ENCODE measurements at places on chromosomes 4 and X. TPM values are rescaled to one million over a fixed set of nuclear protein-coding genes. Genes with fewer than 3 reads are reported as not detected.

HPGDS gene
- total RNA-seq: 1.8 TPM

- no peaks in the 10 kb centered on the region for H3K36me3 ChIP-seq
- peaks cover 7% of the 10 kb centered on the region for H3K27me3 ChIP-seq
- H3K27ac ChIP-seq: no peak overlapping the region
- H3K4me1 ChIP-seq: no peaks in the 10 kb centered on the region
- no peak overlapping the region for H3K4me3 ChIP-seq
These were observed 1331.8 kb downstream of the PCDH19 start for GRCh38 chrX:99078301-99078700.

CXCL13 gene
- 0.42 TPM for total RNA-seq

NSD2 gene
- 32.9 TPM for total RNA-seq

DNA sequence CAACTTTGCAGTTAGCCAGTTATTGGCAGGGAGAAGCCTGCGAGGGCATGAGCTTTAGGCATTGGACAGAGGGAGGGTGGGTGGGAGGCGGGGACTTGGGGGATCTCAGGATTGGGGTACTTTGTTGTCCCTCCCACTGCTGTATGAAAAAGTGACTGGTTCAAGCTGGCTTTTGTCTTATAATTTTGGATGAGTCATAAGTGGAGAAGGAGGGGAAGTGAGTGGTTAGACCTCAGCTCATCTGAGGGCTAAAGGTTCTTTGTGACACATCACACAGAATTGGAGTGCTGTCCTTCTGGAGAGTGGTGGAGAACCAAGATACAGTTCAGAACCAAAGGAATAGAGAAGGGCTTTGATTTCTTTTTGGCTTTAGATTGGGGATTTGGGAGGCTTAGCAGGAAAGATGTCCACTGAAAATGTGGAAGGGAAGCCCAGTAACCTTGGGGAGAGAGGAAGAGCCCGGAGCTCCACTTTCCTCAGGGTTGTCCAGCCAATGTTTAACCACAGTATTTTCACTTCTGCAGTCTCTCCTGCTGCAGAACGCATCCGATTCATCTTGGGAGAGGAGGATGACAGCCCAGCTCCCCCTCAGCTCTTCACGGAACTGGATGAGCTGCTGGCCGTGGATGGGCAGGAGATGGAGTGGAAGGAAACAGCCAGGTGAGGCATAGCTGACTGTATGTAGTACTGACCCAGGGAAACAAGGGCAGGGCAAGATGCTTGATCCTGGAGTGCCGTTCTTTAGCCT is at the start of gene SLC4A4:
Gene SLC4A4 (plus strand): TSS at position 175 of the 748 bp plus-strand sequence.
- no peak within 1 kb of the TSS for H3K27ac ChIP-seq
- no peaks in the 10 kb centered on the region for H3K36me3 ChIP-seq
- H3K4me3 ChIP-seq: no peak within 1 kb of the TSS
- DNase-seq: no peak
- H3K4me1 ChIP-seq: no peaks in the 10 kb centered on the region

DNA sequence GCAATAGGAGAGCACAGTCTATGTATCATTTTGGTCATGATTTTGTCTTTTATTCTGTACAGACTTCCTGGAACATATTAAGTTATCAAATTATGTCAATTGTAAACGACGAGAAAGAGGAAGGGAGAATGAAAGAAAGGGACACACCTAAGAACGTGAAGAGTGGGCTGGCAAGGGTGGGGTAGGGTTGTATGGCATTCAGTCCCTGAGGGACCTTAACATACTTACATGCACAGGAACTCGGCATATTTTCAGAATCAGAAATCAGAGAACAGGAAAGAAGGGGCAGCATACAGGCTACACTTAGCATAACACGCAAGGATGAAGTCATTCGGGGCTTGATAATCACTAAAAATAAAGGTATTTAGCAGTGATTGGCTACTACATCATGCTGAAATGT is 1375.0 kb upstream of the ADGRL3 start:
- no peak overlapping the region for H3K4me3 ChIP-seq
- no peaks in the 10 kb centered on the region for H3K36me3 ChIP-seq
- no peaks in the 10 kb centered on the region for H3K27me3 ChIP-seq
- H3K27ac ChIP-seq: no peak overlapping the region
- H3K4me1 ChIP-seq: no peaks in the 10 kb centered on the region

DNA sequence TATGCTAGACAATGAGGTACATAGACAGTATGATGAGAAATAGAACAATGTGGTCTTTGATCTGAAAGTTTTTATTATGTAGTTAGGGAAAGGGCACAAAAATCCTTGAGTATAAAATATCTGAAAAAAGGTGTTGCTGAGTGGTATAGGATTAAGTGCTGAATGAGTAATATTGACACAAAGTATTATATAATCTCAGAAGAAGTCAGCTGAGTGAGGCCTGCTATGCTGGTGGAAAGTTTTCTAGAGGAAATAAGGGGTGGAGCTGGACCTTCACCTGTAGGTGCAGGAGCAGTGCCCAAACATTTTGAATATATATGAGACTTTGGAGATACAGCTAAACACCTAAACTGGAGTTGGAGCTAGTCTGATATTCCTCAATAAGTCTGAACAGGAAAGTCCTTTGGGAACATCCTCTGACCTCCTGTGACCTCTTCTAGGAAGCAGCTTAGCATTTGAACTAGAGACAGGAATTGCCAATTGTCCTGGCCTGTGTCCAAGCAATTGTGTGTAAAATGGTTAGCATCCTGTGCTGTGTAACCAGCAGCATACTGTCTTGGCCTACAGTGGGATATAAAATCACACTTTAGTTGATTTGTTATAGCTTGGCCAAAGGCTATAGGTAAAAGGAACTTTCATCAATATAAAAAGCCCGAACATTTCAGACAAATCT is 285.3 kb downstream of the ANKRD50 start:
- no peaks in the 10 kb centered on the region for H3K4me1 ChIP-seq
- no peak overlapping the region for H3K4me3 ChIP-seq
- H3K27me3 ChIP-seq: no peaks in the 10 kb centered on the region
- H3K27ac ChIP-seq: no peak overlapping the region

DNA sequence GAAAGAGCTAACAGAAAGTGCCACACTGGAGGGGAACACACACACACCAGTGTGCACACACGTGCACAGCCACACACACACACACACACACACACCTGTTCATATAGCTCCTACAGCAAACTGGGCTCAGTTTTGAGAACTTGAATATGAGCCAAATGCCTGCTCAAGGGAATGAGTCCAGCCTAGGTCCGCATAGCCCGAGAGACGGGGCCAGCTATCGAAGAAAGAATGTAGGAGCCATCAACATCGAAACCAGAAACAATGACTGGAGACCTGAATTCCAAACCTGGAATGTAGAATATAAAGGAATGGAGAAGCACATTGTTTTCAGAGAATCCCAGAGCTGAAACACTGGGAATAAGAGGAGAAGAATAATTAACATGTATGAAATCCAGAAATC is 37.6 kb upstream of the ERVMER34-1 start:
- H3K27me3 ChIP-seq: no peaks in the 10 kb centered on the region
- no peaks in the 10 kb centered on the region for H3K4me1 ChIP-seq
- no peak overlapping the region for H3K27ac ChIP-seq

All from tibial nerve (tissue), 4 donors.